ENCODE measurements at places on chromosomes 1 and 21.

- DNase-seq: no peak
Measured at GRCh38 chr1:192706936-192707335, 71.0 kb downstream of the RGS13 start.

DNA sequence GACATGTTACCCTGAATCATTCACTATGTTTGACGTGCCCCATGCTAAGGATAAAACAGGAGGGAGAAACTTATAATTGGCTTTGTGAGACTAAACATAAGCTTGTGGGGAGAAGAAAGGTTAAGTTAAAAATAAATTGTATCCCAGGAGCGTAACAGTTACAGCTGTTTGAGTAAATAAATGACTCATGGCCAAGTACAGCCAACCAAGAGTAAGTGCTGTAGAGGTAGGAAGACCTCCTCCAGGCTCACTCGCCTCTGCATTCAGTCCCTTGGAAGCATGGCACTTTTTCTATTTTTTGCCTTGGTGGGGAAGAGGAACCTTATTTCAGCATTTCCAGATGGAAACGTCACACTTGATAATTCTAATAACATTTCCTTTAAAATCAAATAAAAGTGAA, 116.5 kb downstream of the ZP4 start:
- no peak for DNase-seq

GRCh38 chr1:2003541-2004131, at the start of gene CFAP74:
TSS of gene CFAP74 (minus strand) at chr1:2003786. CDS start at chr1:1990956, 12,830 bp downstream.
- no peak for DNase-seq

GRCh38 chr1:30452170-30452569, 271.2 kb downstream of the MATN1 start:
- no peak for DNase-seq

- DNase-seq: no peak
Measured at GRCh38 chr1:175829845-175830244, 86.5 kb upstream of the TNR start.

GRCh38 chr21:16312321-16312720, 582.5 kb downstream of the USP25 start:
- DNase-seq: no peak

GRCh38 chr1:155709391-155709790, 20.5 kb downstream of the DAP3 start:
- no peak for DNase-seq

DNA sequence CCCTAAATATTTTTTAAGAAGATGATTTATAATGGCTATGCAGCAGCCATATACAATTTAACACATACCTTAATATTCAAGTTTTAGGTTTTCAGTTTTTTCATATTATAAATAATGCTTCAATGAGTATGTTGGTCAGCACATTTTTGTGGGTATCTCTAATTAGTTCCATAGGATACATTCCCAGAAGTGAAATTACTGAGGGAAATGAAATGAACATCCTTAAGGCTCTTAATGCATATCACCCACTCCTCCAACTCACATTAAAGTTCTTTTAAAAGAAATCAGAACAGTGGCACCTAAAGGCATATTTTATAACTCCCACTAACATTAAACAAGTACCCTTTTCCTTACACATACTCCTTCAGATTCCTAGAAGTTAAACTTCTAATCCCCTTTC, 56.1 kb downstream of the EYA3 start:
- DNase-seq: no peak
